ENCODE measurements at places on chromosomes 16 and 17.

GRCh38 chr16:87016046-87017035 lies 300.9 kb downstream of the C16orf95 start:
- DNase-seq: no peak

DNA sequence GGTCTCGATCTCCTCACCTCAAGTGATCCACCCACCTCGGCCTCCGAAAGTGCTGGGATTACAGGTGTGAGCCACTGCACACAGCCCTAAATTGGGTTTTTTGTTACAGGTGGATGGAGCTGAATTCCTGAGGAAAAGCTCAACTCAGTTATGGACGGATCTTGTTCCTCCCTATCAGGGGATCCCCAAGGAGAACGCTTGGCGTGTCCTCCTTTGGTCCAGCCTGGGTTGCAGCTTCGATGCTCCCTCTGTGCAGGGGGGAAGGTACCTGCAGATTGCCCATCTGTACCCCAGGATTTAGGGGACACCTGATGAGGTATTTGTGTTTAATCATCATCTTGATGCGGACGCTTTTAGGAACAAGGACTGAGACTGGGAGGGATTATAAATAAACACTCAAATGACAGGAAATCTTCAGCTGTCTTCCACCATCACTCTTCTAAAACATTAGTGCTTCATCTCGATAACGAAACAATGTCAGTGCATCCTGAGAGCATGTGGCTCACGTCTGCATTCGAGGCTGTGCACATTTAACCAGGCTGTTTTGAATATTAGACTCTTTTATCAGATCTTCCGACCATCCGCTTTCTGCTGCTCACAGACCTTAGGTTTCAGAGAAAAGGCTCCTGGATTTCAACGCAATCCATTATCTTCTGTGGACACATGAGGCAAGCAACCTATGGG lies 18.2 kb upstream of the MEIOB start:
- DNase-seq: no peak

DNA sequence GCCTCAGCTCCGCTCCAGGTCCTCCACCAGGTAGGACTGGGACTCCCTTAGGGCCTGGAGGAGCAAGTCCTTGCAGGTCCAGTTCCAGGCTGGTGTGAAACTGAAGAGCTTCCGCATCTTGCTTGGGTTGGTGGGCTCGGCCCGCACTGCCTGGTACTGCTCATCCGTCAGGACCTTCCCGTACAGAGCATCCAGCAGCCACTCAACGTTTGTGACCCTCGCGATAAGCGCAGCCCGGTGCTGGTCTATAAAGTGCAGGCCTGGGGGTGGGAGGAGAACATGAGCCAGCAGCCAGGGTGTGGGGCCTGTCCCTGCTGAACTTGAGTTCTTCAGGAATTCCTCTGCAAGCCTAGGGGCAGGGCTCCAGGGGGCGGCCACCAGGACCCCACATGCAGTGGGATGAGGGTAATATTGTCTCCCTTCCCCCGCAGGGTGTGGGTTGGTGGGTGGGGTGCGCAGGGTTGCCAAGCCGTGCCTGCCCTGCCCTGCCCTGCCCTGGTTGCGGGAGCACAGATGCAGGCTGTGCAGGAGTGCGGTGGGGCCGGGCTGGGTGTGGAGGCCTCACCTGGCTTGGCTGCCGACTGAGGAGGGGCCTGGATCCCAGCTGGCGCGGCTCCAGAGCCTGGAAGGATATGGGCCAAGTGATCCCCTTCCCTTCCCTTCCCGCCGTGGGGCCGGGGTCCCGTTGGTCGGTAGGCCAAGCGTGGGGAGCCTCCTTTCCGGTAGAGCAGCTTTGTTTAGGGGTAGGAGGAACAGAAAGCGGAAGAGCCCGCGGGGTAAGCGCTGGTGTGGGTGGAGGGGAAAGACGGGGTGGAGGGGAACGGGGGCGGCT lies 762 bp downstream of the PYCARD start:
- DNase-seq: no peak

DNA sequence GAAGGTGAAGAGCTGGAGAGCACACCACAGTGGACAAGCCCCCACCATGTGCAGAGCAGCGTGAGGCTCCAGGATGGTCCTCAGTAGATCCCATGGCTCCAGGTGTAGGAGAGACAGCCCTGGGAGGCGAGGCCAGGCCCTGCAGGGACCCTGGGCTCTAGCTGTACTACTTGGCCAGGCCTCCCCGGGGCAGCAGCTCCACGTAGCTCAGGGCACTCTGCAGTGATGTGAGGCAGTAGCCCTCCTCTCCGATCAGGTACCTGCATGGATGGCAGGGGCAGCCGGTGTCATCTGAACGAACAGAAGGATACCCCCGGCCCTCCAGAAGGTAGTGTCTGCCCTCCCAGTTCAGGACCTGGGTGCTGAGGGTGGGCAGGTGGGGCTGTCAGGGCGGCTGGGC lies 6.2 kb upstream of the SPATA2L start:
- no peak for DNase-seq

DNA sequence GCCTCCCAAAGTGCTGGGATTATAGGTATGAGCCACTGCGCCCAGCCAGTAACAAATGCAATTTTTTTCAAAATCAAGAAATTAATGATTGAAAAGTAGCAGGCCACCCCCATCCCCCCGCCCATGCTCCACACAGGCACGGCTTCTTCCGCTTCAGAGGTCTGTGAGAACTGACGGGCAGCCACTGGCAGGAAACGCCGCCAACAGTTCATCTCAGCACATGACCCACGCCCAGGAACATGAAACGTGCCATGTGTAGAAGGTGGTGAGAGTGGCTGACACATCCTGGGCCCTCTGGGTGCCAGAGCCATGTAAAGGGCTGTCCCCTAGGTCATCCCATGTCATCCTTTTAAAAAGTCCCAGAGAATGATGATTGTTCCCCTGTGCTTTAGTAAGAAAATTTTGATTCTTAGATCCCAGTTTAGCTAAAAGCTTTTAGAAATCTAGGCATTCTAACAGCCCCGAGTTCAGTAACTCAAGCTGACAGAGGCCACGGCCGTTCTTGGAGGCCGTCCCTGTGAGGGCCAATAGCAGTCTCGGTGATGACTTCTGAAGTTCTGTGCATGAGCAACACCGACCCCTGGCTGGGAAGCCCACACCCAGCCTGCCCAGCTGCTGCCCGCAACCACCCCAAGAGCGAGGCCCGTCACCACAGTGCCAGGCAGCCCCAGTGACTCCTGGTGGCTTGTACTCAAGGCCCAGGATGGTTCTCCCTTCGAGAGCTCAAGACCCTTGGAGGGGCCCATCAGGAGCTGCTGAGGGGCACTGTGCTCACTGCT lies 52.1 kb downstream of the KLHDC4 start:
- no peak for DNase-seq

GRCh38 chr17:44830359-44831288 lies 537 bp upstream of the GJC1 start:
- peak; percentile 21 for DNase-seq

- peak; percentile 73 for DNase-seq
Measured at GRCh38 chr17:76547183-76547641, 7.4 kb downstream of the PRCD start.

DNA sequence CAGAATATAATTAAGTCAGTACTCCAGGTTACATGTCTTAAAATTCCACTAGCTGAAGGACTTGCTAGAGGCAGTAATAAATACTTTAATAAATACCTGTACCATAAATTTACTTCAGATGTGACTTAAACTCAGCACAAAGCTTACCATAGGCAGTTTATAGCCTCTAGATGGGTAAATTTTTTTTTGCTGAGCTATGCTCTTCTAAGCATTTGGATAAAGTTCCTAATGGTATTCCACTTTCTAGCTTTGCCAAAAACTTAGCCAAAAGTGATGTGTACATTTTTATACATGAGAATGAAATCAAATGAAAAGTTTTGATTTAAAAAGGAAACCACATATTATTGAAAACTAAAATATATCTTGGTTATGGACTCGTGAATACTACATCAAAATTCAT lies 63.7 kb upstream of the DHX40 start:
- DNase-seq: no peak

DNA sequence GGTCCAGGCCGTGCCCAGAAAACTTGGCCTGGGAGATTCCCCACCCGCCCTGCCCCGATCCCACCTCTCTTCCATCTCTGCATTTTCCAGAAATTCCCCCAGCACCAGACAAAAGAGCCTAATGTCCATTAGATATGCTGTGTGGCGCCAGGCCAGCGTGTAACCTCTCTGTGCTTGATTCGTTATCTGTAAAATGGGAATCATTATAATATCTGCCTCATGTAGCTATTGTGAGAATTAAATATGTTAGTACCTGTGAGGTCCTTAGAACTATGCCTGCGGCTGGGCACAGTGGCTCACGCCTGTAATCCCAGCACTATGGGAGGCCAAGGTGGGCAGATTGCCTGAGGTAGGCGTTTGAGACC lies 33.6 kb upstream of the IL21R start:
- DNase-seq: no peak

- no peak for DNase-seq
Measured at GRCh38 chr17:39759204-39759603, 21.5 kb downstream of the GRB7 start.

GRCh38 chr16:76370344-76370743 lies 93.1 kb downstream of the CNTNAP4 start:
- DNase-seq: no peak

DNA sequence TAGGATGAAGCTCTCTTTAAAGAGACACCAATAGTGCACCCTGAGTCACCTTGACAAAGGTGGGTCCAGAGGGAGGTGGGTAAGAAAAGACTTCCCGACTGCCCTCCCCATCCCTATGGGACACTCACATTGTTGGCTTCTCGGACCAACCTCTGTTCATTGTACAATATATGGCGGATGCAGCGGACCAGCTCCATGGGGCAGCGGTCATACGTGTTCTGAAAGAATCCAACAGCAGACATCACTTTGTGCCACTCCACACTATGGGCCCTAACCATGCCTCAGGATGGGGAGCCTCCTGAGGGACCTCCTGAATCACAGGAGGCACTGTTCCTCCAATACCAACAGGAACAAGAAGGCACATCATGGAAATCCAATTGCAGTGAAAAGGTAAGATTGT lies 30.4 kb upstream of the GHDC start:
- no peak for DNase-seq

DNA sequence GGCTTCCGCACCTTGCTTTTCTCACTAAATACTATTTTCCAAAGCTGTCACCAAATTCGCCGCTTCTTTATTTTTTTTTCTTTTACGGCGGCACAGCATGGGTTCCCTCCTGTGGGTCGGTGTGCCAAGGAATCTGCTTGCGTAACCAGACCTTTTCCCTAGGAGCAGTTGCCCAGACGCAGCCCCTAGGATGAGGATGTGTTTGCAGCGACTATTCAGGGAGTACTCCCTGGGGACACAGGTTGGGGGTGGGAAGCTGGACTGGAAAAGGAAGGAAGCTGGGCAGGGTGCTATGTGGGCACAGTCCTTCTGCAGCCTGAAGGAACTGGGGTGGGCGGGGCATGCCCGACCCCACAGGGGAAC lies 49.0 kb upstream of the ZCCHC14 start:
- DNase-seq: no peak

- DNase-seq: no peak
Measured at GRCh38 chr16:18788828-18789514, 1.2 kb downstream of the RPS15A start.

DNA sequence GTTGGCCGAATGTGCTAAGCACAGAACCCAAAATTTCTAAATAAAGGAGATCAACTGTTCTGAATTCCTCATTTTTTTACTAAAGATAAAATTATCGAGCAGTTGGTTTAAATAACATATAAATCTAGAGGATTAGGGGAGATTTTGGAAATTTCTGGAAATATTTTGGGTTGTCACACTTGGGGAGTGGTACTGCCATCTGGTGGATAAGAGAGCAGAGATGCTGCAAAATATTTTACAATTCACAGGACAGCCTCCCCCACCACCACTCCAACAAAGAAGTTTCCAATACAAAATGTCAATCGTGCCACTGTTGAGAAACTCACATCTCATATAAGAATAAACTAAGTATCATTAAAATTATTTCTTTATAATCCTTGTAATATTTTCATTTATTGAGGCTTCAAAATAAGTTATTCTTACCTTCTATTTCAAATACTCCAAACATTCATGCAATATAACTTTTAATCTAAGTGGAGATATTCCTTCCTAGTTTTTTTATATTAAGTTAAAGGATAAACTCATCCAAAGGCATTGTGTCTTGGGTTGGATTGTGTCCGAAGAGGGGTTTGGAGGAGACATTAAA lies 17.0 kb upstream of the ABCA8 start:
- peak; percentile 19 for DNase-seq

- DNase-seq: no peak
Measured at GRCh38 chr17:77750427-77751043, 208.0 kb upstream of the TNRC6C start.

DNA sequence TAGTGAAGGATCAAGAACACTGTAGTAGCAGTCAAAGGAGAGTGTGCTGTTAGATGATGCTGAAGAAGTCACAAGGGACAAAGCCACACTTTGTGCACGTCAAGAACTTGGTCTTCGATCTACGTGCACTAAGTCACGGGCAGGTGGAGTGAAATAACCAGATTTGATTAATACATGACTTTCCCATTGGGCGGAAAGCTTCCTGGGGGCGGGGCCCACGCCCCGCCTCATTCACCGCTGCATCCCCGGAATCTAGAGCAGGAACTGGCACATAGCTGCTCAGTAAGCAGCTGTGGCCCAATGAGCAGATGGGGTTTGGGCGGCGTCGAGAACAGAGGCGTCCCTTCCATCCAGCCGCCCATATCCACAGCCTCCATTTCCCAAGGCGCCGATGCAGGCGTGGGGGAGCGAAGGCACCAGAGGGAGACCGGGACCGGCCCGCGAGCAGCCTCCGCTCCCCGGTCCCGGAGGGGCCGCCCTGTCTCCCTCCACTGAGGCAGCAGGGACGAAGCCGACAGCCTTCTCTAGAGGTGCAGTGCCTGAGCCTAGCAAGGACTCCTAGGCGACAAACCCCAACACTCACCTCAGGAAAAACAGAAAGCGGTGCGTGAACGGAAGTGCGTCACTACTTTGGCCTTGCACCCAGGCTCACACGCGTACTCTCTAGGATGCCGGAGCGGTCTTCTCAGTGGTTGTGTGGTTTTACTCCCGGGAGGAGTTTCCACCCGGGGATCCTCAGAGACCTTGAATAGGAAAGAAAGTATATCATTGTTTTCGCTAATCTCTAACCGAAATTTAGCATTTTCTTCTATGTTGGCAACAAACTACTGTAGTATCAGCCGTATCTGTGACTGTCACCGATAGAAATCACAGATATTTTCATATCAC lies 4.9 kb downstream of the ZNF19 start:
- peak; percentile 91 for DNase-seq

GRCh38 chr16:1343428-1344242 lies 8.0 kb downstream of the TSR3 start:
- DNase-seq: no peak

DNA sequence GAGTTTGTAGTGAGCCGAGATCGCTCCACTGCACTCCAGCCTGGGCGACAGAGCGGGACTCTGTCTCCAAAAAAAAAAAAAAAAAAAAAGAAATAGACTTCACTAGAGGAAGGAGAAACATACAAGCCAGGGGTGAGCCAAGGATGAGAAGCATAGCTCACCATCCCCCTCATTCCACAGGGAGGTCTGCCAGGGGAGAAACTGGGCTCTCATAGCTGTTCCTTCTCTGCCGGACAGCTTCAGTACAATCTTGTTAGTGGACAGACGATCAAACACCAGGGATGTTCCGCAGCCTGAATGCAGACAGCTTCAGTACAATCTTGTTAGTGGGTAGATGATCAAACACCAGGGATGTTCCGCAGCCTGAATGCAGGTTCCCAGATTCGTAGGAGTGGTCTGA lies 509.6 kb downstream of the CDH13 start:
- no peak for DNase-seq
